ENCODE measurements at places on chromosomes 2 and 18. TPM values are rescaled to one million over a fixed set of nuclear protein-coding genes. Genes with fewer than 3 reads are reported as not detected.

Gene COLEC12
- not detected for polyA plus RNA-seq

Gene LYG2
- not detected for polyA plus RNA-seq

Gene PTCD3
- polyA plus RNA-seq: 61.4 TPM

Gene PAX8
- polyA plus RNA-seq: 0.45 TPM

- no peak for DNase-seq
Measured at GRCh38 chr2:2812648-2813047, 481.6 kb upstream of the MYT1L start.

GRCh38 chr2:231714639-231715498 is 6.5 kb downstream of the PTMA start:
- DNase-seq: peak; percentile 85

- no peak for DNase-seq
Measured at GRCh38 chr2:119367472-119368099, 809 bp downstream of the DBI start.

Measured in B cell (primary cell).